Left ventricle myocardium superior (tissue), 1 donor: ENCODE measurements at places on chromosomes 6 and 20. TPM values are rescaled to one million over a fixed set of nuclear protein-coding genes. Genes with fewer than 3 reads are reported as not detected.

DNA sequence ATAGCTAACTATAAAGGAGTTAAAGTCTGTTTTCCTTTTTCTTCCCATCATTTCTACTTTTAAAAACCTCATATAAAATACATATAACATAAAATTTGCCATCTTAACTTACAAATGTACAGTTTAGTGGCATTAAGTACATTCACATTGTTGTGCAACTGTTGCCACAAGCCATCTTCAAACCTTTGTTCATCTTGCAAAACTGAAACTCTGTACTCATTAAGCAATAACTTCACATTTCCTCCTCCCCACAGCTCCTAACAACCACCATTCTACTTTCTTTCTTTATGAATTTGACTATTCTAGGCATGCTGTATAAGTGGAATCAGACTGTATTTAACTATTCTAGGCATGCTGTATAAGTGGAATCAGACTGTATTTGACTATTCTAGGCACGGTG lies 4.5 kb downstream of the CCDC170 start:
- DNase-seq: no peak

- DNase-seq: no peak
Observed at GRCh38 chr6:137830511-137830911, 36.5 kb upstream of the TNFAIP3 start.

GRCh38 chr20:694496-694895 lies 18.9 kb upstream of the SCRT2 start:
- no peak for DNase-seq

DNA sequence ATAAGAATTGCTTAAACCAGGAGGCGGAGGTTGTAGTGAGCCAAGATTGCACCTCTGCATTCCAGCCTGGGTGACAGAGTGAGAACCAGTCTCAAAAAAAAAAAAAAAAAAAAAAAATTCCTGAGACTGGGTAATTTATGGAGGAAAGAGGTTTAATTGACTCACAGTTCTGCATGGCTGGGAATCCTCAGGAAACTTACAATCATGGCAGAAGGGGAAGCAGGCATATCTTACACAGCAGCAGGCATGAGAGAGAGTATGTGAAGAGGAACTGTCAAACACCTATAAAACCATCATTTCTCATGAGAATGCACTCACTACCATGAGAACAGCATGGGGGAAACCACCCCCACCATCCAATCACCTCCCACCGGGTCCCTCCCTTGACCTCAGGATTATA lies 1.8 kb upstream of the FKBP1A start:
- DNase-seq: no peak

CBLN4 gene
- total RNA-seq: not detected

DNA sequence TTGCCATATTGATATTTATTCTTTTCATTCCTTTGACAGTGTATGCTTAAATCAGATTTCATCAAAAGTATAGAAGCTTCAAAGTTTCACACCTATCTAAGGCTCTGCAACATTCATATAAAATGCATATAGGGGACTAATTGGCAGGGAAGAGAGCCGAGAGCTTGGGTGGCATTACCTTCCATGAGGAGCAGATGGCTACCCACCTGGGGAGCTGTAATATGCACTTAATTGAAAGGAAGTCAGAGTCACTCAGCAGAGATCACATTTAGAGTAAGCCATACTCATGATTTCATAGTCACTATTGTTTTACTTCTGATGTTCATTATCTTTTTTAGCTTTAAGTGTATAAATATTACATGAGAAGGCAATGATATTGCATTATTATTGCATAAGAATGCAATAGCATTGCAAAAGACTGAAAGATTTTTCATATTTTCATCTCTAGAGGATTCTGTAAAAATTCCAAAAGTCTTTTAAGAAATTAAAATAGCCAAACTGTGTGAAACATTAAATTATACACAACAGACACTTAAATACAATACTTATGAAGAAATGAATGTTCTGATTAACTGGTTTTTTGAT lies 1305.2 kb downstream of the EPHA7 start:
- DNase-seq: no peak

ADA gene
- total RNA-seq: 8.5 TPM

PCSK2 gene
- 1.7 TPM for total RNA-seq

HCK gene
- total RNA-seq: 4.4 TPM

RSPO3 gene
- 0.57 TPM for total RNA-seq

DNA sequence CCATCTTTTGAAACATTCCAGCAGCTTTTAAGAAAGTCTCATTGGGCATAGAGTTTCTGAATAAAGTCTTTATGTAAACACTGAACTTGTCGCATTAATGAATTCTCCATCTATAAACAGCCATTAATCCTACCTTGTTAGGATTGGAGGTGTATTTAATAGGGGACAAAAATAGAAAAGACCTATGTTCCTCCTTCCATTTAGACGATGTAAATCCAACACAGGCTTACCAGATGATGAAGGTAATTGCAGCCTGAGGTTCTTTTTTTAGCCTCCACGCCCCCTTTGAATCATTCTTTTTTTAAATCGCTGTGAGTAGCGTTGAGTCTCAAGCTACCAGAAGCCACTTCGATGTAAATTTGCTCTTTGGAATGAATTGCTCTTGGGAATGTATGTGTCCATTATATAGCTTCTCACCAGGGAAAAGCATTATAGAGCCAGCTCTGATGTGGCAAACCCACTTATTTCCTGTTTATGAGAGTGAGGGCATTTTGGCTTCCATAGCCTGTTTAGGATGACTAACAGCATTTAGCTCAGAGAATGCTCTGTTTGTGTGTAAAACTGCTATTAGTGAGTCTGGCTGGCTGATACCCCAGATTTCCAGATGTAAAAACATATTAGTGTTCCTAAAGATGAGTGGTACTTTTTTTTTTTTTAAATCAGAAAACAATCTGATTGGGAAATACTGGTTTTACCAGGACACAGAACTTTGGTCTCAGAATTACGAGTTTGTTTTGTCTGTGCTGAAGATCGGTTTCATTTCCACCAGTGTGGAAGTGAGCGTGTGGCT lies 74.9 kb upstream of the CLDN20 start:
- no peak for DNase-seq

MPC1 gene
- 411 TPM for total RNA-seq

- DNase-seq: no peak
Observed at GRCh38 chr6:151374036-151374683, 17.2 kb downstream of the ZBTB2 start.

DIDO1 gene
- total RNA-seq: 38.3 TPM

GRCh38 chr6:16551466-16551865 lies 209.8 kb downstream of the ATXN1 start:
- no peak for DNase-seq

DNA sequence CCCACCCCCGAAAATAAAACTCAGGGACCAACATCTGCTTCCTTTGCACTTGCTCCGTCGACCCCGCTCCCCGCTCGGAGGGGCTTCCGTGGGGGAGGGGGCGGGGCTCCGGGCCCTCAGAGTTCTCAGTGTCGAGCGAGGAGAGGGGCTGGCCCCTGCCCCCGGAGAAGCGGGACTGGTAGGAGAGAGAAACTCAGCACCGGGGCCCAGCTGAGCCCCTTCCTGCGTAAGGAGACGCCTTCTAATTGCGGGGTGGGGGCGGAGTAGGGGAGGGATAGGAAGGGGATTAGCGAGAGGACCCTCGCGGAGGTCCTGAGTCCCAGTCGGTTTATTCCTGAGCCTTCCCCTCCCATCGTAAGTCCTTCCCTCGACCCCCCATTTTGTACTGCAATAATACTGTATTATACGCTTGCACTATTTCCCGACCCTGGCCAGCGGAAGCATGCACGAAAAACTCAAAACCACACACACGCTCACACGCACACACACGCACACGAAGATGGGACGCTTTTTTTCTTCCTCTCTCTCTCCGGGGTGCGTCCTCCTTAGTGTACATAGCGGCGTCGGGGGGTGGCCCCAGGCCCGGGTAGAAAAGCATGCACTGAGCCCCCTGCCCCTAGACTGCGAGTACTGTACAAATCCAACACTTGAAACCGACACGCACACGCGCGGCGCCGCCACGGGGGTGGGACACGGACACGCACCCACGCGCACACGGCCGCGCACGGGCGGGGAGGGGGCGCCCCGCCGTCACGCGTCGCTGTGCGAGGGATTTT lies 22.1 kb upstream of the SLC22A7 start:
- DNase-seq: no peak

DNA sequence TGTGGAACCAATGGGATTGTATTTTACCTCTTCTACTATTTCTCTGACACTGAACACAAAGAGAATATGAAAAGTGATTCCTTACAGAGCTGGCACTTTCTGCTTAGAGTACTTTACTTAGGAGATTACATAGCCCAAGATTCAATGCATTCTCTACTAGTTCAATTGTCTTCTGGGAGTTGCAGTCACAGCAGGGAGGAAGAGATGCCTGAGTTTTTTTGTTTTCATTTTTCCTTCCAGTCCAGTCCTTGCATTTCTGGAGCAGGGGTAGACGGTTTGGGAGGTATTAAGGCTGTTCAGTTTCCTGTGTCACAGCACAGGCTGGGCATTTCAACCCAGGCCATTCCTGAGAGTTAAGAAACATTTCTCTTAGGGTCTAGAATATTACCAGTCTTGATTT lies 42.0 kb upstream of the SLC2A12 start:
- no peak for DNase-seq

DNA sequence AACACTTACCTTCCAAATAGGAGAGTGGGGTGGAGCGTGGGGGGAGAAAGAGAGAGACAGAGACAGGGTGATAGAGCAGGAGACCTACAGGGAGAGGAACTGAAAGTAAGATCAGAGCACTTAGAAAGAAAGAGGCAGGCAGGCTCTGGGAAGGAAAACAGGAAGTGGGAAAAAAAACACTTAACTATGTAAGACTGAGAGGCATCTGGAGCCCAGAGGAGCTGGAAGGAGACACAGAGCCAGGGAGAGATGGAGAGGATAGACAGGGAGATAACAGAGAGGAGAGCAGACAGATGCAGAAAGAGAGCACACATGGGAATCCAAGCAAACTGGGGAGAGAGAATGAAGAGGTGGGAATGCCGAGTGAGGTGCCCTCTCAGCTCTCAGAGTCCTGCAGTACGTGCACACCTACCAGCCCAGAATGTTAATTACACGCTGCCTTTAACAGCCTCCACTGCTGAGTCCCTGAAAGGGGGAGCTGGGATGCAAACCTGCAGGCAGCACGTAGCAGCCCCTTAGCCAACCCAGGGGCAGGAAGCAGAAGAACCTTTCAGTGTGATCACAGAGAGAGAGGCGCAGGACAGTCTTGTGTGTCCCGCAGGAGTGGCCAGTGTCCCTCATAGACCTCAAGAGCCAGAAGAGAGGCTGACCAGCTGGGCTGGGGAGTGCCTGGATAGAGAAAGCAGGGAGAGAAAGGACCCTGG lies 132.7 kb upstream of the LRFN2 start:
- no peak for DNase-seq

- DNase-seq: no peak
Observed at GRCh38 chr6:71324194-71324785, 35.7 kb downstream of the OGFRL1 start.

AGER gene
- total RNA-seq: 3.0 TPM

- no peak for DNase-seq
Observed at GRCh38 chr6:148325316-148326068, 17.1 kb upstream of the SASH1 start.

ERVFRD-1 gene
- 0.12 TPM for total RNA-seq

- no peak for DNase-seq
Observed at GRCh38 chr6:63802606-63803206, 167.1 kb downstream of the PHF3 start.

DNA sequence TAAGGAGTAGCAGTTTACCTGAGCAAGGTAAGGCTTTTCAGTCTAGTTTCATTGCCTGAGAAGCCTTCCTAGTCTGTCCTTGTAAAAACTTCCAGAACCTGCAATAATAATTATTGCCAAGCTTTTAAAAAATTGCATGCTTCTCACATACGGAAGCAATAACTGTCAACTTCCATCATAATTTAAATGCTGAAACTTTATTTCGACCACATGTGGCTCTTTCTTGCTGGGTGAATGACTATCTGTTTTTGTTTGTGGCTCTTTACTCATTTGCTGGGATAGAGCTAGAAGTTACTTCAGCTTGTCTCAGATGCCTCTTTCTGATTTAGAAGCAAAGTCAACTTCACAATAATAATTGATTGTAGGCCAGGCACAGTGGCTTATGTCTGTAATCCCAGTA lies 95.9 kb upstream of the COL21A1 start:
- DNase-seq: no peak

GRCh38 chr6:39931607-39932006 lies 2.7 kb downstream of the MOCS1 start:
- DNase-seq: no peak

NRN1 gene
- 13.7 TPM for total RNA-seq

DNA sequence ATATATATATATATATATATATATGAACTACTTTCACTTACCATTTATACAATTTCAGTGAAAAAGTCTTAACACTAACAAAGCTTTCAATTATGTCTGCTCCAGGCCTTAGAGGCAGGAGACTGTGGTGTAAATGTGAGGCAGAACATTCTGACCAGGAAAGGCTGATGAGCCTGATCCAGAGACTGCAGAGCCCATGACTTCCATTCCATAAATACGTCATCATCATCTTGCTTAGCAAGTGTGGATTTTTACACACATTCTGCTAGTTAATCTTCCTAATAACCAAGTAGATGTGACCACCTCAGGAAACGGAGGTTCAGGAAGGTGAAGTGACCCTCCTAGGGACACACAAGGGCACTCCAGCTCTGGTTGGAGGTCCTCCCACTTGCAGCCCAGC lies 14.9 kb downstream of the TRERF1 start:
- DNase-seq: no peak

DDO gene
- total RNA-seq: 31.5 TPM

GRCh38 chr6:19472850-19473249 lies 364.3 kb upstream of the ID4 start:
- DNase-seq: no peak

DNA sequence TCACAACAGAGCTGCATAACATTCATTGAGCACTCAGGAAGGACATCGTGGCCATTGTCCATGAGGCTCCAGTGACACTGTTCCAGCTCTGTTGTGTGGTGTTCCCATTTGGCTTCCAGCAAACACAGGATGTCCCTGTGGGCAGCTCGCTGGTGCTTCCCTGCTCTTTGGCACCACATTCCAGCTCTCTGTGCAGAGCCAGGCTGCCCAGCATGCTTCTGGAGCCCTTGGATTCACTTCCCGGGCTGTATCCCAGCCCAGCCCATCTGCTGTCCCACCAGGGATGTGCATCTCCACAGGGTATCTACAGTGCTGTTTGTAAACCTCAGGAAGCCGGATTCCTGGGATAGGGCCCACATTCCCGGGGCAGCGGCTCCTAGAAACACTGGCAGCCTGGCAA lies 57.2 kb downstream of the CTCFL start:
- DNase-seq: no peak

- no peak for DNase-seq
Observed at GRCh38 chr6:12132351-12133222, 120.5 kb downstream of the HIVEP1 start.

DNA sequence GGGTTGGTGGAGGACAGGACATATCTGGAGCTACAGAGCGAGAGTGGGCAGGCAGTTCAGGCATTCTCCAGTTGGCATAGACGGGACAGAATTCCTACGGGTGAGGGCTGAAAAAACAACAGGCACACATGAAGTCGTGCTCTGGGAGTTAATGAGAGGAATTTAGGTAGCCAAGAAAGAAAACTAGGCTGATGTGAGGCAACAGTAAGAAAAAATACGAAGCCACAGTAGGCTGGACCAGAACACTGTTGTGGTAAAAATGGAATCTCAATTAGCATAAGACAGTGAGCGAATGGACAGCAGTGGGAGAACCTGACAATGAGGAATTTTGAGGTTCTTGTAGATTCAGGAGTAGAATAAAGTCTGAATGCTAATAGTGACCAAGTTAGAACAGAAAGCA lies 488.1 kb upstream of the AGPAT4 start:
- no peak for DNase-seq
